ENCODE measurements at places on chromosomes 2 and 18.

GRCh38 chr18:6219116-6219717 is 195.5 kb downstream of the L3MBTL4 start:
- DNase-seq, result peak; percentile 33

DNA sequence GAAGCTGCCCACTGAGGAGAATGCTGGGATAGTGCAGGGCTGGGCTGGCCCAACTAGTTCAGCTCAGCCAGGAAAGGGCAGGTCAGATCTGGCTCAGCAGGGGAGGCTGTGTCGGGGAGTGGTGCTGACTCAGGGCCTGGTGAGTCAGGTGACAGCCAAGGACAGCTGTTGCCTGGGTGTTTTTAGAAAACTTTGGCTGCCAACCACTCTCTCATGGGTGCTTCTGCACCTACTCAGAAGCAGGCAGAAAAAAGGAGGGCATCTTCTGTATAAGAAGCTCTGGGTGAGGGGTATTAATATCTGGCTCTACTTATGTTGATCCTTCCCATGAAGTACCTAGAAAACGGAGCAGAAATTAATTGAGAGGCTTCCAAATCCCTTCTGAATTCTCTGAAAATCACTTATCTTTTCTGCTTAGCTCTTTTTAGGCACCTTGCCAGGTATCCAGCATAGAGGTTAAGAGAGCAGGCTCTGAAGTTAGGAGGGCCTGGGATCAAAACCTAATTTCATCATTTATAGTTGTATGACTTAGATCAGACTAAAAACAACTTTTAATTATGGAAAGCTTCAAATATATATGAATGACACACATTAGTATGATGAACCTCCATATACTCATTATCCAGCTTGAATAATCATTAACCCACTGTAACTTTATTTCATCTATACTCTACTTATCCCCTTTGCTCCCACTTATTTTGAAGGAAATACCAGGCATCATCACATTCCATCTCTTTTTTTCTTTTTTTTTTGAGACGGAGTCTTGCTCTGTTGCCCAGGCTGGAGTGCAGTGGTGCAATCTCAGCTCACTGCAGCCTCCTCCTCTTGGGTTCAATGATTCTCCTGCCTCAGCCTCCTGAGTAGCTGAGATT is 15.5 kb upstream of the RAB10 start:
- DNase-seq, result peak; percentile 21

DNA sequence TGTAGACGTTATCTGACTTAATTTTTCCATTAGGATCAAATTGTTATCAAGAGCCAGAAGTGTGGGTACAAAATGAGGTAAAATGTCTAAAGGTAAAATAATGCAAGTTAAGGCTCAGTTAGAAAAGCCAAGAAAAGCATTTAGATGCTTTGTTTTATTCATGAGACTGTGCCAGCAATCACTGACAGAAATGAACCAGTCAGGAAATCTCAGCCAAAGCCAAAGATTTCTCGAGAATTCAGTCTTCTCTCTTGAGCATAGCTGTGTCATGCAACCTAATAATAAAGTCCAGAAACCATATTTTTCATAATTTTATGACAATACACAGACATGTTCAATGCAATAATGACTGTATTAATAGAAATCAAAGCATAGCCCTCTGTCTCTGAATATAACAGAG is 43.5 kb upstream of the ZNF397 start:
- DNase-seq, result no peak

DNA sequence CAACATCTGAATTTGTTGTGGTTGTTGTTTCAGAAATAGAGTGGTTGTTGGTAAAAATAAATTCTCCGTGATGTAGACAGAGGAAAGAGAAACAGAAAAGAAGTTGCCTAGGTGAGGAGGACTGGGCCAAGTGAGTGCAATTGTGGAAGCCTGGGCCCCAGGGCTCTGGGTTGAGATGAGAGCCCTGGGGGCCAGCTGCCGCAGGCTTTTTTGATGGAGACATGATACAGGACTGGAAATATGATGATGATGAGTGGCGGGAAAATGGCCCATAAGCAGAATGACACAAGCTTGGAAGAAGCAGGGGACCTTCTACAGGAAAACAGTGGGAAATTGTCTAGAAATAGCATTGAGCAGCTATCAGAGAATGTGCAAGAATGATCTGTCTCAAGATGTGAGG is 181.8 kb downstream of the TDRD15 start:
- no peak for DNase-seq

- no peak for DNase-seq
Observed at GRCh38 chr2:75524276-75524911, 36.3 kb downstream of the EVA1A start.

GRCh38 chr18:51660188-51660715 is 462.8 kb upstream of the MEX3C start:
- DNase-seq, result no peak

- no peak for DNase-seq
Observed at GRCh38 chr2:143433251-143433650, 304.0 kb downstream of the ARHGAP15 start.

DNA sequence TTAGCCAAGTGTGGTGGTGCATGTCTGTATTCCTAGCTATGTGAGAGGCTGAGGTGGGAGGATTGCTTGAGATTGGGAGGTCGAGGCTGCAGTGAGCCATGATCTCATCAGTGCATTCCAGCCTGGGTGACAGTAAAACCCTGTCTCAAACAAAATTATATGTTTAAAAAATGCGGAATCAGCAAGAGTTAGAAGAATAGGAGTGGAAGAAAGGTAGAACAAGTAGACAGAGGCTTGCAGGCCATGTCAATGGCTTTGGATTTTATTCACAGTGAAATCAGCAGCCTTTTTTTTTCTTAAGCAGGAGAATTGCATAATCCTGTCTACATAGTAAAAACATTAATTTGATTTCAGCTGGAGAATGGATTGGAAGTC is 7.8 kb upstream of the MTLN start:
- DNase-seq, result no peak

DNA sequence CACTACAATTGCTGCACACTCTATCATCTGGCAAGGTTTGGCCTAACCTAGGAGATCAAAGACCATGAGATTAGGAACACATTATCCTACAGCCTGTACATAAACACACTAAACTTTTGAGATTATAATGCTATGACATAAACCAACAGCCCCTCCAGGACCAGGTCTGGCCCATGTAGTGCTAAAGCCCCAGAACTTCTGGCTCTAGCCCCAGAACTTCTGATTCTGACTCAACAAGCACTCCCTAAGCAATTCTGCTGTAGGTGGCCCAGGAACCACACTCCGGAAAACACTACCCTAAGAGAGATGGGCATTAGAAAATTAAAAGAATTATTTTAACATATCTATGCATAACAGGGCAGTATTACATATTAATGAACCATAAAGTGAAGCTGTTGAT is 369.5 kb upstream of the LYPD1 start:
- DNase-seq, result no peak

GRCh38 chr2:123614596-123614995 is 410.5 kb upstream of the CNTNAP5 start:
- DNase-seq, result no peak

- no peak for DNase-seq
Observed at GRCh38 chr2:46269001-46269400, 28.2 kb upstream of the EPAS1 start.

DNA sequence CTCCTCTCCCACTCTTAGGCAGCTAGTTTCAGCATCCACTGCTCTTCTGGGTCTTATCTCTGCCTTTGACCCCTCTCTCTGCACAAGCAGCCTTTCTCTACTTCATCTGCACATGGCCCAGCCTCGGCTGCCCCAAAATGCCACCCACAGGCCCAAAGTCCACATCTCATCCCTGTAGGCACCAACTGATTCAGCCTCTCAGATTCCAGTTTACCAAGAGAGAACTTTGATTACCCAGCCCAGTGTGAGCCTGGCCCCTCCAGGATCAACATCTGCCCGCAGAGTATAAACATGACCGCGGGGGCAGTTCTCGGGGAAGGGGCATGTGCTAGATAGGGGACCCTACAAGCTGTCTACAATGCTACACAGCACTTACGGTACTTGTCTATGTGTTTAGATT is 141.7 kb downstream of the RTN4 start:
- no peak for DNase-seq

GRCh38 chr2:23367760-23368159 is 17.2 kb upstream of the KLHL29 start:
- no peak for DNase-seq

DNA sequence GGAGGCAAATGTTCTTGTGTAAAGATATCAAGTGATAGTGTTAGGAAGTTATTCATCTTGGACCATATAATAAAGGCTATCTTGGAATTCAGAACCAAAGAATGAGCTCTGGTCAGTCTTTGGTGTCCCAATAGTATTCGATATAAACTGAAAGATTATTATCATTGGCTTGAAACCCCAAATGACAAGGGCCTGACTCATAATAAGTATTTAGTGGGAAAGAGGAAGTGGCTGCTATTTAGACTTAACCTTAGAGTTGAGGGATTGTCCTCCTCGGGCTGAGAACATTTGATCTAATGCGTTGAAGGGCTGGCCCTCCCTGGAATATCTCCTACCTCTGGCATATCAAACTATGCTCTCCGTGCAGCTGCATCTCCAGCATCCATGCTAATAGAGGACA is 67.5 kb downstream of the CDH20 start:
- peak; percentile 7 for DNase-seq

DNA sequence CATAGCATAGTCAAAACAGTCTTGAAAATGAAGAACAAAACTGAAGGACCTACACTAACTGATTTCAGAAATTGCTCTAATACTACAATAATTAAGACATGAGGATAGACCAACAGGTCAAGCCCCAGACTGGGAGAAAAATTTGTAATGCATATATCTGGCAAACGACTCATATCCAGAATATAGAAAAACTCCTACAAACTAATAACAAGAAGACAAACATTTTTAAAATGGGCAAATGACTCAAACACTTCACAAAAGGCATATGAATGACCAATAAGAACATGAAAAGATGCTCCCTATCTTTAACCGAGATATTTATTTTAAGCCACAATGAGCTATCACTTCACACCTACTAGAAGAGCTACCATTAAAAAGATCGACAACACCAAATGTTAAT is 14.2 kb downstream of the TGFBRAP1 start:
- no peak for DNase-seq

DNA sequence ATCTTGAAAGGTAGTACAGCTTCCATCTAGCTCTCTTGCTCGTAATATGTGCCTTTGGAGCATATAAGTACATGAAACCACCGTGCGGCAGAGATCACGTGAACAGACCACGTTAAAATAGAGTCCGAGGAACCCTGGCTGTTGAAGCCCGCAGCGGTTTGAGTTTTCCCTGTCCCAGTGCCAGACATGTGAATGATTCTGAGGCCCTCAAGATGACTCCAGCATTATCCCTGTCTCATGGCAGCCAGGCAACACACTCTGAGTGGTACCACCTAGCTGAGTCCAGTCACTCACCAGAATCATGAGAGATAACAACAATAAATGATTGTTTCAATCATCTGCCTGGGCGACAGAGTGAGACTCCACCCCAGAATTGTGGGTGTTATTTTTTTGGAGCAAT is 21.6 kb upstream of the AAK1 start:
- DNase-seq, result no peak

DNA sequence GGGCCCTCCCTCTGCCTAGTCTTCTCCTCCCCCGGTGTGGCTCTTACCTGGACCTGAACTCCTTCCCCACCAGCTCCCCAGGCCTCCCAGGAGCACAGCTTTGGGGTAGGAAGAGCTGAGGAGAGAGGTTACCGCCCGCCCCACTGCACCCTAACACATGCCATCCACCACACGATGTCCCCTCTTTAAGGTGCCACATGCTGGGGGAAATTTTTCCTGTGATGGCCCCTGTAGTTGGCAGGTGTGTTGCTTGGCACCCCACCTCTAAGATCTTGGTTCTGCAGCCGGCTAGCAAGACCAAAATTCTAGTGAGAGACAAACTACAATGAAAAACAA is 6.9 kb upstream of the TEX261 start:
- no peak for DNase-seq
